Coronary artery (tissue), 2 donors: ENCODE measurements at places on chromosomes 16 and 17.

DNA sequence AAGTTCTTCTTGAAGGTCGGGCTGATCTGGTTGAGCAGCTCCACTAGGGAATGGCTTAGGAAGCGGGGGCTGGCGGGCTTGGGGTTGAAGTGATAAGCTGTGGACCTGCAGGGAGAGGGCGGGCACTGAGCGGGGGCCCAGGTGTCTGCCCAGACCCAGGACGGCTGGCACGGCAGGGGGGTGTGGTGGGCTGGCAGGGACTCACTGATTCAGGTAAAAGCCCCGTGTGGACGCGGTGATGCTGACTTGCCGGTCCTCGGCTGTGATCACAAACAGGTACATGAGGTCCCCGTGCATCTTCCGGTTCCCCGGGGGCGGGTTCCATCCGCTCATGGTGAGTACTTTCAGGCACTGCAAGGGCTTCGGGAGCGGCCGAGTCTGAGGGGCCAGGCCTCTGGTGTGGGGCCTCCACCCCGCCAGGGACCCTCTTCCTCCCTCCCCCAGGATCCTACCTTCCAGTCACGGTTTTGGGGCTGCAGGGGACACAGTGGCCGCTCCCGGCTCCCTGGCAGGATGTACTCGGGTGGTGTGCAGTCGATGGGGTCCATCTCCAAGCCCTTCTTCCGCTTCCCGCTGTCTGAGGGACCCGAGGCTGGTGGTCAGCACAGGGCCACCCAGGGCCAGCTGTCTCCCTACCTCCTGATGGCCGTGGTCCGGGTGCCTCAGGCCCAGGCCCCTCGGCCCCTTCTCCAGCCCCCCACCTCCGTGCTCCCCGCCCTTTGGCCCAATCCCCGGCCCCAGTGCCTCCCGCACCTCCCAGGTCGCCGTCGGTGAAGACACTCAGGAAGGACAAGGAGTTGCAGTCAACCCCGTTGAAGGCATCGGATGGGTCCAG, 10.2 kb downstream of the CLUH start:
- peak; percentile 67 for DNase-seq

DNA sequence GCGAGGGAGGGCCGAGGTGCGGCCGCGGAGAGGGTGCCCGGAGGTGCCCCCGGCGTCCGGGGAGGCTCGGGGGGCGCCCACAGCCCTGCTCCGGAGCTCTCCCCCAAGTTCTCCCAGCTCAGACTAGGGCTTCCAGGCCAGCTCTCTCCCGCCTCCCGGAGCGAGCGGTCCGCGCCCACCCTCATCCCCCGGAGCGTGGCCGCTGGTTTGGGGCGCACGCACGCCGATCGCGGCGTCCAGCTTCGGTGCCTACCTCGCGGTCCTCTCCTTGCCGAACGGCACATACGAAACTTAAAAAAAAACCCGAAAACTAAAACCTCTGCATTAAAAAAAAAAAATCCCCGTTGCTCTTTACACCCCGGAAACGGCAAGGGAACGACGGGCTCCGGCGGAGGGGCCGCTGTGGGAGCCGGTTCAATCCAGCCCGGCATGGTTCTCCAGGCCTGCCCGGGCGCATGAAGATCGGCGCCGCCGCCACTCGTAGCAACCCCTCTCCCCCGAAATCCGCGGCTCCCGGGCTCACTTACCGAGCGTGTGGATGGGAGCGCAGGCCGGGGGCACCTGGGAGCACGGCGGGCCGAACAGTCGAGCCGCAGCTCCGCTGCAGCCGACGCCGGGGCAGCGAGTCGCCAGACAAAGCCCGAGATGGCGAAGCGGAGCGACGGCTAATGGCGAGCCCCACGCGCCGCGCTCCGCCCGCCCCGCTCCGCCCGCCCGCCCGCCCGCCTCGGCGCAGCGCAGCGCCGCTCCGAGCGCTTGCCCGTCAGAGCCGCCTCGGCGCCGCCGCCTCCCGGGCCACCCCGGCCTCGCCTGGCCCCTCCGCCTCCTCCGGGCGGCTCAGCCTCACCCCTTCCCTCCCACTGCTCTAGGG, 973 bp upstream of the UBTF start:
- DNase-seq, result no peak

DNA sequence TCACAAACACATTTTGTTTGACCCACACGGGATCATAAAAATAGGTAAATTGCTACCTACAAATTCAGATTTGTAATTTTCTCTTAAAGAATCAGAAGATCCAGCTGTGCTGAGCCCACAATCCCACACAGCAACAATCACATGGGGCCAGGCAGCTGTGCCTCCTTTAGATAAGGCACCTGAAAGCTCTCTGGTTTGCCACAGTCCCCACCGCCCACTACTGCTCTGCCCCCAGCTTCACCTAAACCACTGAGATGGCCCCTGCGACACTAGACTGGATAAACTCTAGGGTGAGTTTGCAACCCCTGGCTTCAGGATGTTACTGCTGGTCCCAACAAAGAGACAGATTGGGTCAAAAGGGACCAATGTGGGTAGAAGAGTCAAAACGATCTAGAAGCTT, 96.8 kb downstream of the GSG1L start:
- DNase-seq, result peak; percentile 28

DNA sequence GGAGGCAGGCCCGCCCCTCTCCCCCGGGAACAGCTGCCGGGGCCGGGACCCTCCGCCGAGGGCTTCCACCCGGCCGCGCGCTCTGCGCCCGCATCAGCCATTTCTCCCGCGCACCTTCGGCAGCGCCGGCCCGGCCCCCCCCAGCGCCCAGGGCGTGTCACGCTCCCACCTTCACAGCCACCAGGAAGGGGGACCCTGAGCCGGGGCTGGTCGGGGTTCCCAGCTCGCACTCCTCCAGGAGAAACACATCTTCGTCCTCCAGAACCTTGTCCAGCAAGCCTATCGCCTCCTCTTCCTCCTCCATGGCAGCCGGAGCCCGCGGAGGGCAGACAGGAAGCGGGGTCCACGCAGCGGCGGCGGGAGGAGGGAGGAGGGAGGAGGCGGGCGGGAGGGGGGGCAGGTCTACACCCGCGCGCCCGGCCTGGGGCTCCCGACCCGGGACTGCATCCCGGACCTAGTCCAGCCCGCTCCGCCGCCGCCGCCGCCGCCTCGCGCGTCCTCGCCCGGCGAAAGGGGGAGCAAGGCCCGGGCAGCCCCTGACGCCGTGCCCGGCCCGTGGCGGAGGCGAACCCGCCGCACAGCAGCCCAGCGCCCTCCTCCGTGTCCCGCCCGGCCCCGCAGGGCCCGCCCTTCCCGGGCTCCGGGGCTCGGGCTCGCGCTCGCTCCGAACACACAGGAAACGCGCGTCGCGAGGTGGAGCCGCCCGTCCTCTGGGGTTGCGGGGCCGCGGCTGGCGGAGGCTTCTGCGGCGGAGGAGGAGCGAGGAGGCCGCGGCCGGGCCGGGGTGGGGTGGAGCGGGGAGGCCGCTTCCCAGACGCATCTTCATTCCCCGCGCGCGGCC, 70.8 kb downstream of the ABR start:
- no peak for DNase-seq

GRCh38 chr16:80337786-80338185, 203.0 kb upstream of the DYNLRB2 start:
- peak; percentile 19 for DNase-seq

GRCh38 chr16:11743308-11744074, 834 bp upstream of the TXNDC11 start:
- peak; percentile 82 for DNase-seq

DNA sequence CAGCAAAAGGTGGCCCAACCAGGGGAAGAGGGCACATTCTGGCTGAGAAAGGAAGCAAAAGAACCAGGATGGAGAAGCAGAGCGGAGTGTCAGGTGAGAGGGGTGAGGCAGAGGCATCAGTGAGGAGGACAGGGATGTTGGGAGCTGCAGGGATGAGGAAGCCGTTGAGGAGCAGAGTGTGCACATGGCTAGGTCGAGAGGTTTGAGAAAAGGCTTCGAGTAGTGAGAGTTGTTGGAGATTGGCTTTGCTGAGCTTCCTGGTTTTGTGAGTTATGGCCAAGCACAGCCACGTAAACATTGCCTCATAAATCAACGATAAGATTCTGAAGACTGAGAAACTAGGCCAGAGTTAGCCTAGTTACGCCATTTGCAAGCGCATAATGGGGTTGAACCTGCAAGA, 26.9 kb downstream of the DNAH2 start:
- DNase-seq, result no peak

GRCh38 chr16:21235199-21235585, 1.7 kb downstream of the ANKS4B start:
- DNase-seq, result no peak
